ENCODE measurements at places on chromosomes 7 and 10.

DNA sequence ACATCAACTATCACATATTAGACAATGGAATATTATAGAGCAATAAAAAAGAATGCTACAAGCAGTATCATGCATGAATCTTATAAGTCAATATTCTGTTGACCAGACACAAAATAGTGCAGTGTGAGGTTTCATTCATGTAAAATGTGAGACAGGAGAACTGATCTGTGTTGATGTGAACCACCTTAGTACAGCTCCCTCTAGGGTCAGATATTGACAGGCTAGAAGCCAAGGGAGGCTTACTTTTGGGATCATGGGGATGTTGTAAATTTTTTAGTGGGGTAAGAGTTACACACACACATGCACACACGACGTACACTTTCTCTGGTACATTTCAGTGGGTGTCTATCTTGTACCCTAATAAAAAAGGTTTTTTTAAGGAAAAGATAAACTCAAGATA is 231.6 kb upstream of the FOXK1 start:
- no peak for DNase-seq

DNA sequence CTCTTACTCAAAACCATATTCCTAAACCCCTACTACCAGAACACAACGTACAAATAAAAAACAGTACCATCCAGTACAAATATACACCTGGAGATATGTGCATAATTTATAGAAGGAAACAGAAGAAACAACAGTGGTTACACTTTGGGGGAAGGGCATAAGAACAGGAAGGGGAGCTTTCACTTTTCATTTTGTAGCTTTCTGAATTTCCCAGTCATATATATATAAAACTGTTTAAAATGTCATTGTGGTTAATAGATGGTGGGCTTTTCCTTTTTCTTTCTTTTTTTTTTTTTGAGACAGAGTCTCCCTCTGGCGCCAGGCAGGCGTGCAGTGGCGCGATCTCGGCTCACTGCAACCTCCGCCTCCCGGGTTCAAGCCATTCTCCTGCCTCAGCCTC is 47.2 kb downstream of the MALSU1 start:
- no peak for DNase-seq

DNA sequence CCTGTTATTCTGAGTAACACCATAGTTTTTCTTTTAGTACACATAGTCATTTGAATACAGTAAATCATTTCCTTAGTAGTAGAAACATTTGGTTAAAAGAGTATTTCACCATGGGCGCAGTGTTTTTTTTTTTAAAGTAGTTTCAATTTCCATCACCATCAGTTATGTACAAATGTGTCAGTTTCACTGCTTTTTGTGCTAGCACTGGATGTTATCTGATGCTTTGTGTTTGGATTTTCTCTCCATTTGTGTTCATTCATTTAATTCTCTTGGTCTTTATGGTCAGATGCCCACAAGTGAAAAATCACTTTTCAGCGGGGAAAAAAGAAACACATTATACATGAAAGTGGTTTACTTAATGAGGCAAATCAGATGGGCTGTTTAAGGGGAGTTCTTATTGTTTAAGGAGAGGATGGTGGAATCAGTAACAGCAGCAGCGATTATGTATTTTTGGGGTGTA is 16.0 kb upstream of the HK1 start:
- no peak for DNase-seq

- DNase-seq, result no peak
These were observed 10.0 kb upstream of the CDK14 start for GRCh38 chr7:90586091-90586490.

DNA sequence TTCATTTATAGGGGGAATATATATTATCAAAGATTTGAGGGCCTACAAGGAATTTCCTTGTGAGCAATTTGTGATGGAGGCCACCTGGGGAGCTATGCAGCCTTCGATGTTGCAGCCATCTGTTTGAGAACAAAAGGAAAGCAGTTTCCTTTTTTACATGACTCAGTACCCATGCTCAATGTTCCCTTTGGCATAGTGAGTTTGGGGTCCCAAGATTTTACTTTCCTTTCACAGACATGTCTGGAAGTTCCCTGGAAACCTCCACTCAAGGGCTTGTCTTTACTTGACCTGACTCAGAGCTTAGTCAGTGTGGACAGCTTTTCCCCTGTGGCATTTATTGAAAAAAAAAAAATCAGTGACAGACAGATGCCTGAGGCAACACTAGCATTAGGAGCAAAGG is 73.5 kb upstream of the VIPR2 start:
- DNase-seq, result no peak

- DNase-seq, result no peak
These were observed 26.2 kb downstream of the VSIR start for GRCh38 chr10:71747039-71747531.
